CD4-positive, alpha-beta T cell treated with Interferon alpha-2 for 1 hour (primary cell): ENCODE measurements at places on chromosomes 2 and 18.

DNA sequence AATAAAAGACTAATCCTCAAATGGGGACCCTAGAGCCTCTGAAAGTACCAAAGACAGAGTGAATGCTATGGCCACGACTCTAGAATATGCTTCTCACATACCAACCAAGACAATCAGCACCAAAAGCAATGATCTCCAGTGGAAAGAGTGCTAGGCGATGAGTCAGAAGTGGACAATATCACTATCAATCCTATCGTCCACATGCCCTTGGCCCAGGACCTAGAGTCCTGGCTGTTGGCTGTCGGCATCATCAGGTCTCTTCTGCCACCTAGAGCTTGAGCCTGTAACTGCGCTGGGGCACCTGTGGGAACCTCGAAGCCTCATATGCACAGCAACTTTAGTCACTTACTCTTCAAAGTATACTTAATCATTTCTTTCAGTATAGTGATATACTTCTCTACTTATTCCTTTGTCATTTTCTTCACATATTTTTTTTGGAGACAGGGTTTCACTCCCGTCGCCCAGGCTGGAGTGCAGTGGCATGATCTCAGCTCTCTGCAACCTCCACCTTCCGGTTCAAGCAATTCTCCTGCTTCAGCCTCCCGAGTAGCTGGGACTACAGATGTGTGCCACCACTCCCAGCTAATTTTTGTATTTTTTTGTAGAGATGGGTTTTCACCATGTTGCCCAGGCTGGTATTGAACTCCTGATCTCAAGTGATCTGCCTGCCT is 29.7 kb downstream of the NOL10 start:
- DNase-seq = peak; percentile 14

- DNase-seq = no peak
Measured at GRCh38 chr2:175010848-175011254, 5.7 kb upstream of the CHN1 start.

GRCh38 chr2:6011921-6012320 is 319.7 kb downstream of the SOX11 start:
- DNase-seq = no peak

DNA sequence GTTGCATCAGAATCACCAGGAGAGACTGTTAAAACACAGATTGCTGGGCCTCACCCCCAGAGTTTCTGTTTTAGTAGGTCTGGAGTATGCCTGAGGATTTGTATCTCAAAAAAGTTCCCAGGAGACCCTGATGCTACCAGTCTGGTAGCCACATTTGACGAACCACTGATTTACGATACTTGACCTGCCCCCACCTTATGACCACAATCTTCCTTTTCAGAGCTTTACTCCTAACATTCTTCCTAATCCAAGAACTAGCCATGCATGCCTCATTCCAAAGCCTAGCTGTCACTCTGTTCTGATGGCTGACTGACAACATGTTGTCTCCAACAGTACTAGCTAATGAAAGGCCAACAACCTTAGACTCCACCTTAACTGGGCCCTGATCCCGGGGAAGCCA is 191.4 kb downstream of the MBD2 start:
- DNase-seq = no peak

DNA sequence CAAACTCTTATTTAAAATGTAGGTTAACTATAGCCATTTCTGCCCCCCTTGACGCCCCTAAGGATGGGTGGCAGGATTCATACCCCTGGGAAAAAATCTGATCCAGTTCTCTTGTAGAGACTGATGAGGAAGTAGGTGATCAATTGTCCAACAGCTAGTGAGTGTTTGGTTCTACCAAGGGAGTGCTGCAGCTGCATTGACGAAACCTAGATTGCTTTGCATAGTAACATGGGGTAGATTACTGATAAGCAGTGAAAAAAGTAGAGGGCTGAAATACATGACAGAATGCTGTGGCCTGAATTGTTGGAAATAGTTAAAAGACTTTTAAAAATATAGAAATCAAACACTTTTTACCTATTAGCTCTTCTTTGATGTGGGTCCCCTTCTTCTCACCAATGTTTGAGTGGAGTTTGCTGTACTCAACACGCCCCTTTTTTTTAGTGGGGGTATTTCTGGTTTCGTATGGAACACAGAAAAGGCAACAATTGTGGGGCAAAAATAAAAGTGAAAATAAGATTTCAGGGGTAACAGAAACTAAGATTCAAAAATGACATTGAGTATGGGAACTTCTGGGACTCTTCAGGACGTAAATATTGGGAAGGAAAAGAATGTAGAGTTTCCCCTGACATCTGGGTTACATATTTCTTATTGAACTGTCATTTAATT is 66.2 kb downstream of the MAIP1 start:
- DNase-seq = no peak

DNA sequence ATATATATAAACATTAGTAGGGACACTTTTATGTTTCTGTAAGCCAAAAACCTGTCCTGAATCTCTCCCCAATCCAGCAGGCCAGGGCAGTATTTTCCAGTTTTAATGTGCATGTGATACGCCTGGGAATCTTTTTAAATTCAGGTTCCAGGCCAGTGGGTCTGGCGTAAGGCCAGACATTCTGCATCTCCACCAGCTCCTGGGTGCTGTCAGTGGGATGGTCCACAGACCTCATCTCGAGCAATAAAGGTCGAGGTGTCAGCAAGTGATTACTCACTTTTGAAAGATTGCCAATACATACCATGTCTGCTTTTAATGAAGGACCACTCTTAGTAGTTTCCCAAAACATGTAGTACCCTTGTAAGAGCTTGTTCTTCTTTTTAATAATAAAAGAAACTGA is 189.9 kb upstream of the SH3BP4 start:
- no peak for DNase-seq

GRCh38 chr18:38571651-38572050 is 1006.1 kb upstream of the CELF4 start:
- DNase-seq = no peak

GRCh38 chr2:90069290-90069894 is 1377.9 kb downstream of the RPIA start:
- peak; percentile 1 for DNase-seq

- no peak for DNase-seq
Measured at GRCh38 chr2:218002845-218003180, at the start of gene TNS1. Gene TNS1, minus strand, starts transcription at chr2:218002995. Its CDS starts 123 bp downstream, at chr2:218002872.

DNA sequence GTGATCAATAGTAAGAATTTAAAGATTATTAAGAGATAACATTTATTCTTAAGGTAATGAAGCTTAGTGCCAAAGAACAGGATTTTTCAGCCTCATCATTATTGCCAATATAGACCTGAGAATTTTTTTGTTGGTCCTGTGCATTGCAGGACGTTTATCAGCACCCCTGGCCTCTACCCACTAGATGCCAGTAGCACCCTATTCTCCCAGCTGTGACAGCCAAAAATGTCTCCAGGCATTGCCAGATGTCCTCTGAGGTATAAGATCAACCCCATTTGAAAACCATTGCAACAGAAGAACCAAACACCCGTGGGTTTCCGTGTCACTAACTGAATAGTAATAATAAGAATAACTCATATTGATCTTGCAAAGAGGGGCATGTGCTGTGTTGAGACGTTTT is 700.0 kb upstream of the SOX11 start:
- DNase-seq = no peak

- no peak for DNase-seq
Measured at GRCh38 chr2:186862869-186863709, 14.1 kb upstream of the ZSWIM2 start.

GRCh38 chr2:183991968-183992367 is 606.4 kb upstream of the ZNF804A start:
- DNase-seq = no peak

GRCh38 chr2:174025271-174026121 is 60.3 kb upstream of the SP3 start:
- DNase-seq = no peak

GRCh38 chr18:74996055-74996454 is 212.9 kb downstream of the PTGR3 start:
- no peak for DNase-seq

DNA sequence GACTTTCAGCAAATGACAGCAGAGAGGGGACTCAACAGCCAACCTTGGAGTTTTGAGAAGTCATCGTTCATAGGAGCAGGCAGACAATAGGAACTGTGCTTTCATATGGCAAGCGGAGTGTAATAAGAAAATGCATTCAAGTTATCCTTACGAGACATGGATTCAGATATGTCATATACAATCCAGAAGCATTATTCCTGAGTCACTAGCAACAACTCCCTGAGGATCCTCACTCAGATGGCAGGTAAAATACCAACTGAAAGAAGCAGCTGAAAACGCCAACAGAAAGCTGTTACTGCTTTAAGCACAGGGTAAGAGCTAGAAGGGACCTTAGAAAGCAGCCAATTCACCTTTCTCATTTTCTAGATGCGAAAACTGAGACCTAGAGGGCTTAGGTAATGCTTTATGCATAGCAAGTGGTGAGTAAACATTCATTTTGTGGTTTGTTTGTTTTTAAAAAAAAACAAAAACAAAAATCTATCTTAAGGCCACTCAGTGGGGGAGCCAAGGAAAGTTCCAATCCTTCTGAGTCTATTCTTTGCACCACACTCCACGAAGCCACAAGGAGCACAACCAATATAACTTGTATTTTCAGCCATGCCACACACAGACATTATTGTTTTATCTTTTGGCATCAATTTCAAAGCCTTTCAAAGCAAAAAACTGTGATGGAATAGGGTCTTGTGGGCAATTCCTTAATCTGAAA is 89.1 kb upstream of the RIOK3 start:
- DNase-seq = no peak

GRCh38 chr2:217890445-217890844 is 112.3 kb downstream of the TNS1 start:
- no peak for DNase-seq

DNA sequence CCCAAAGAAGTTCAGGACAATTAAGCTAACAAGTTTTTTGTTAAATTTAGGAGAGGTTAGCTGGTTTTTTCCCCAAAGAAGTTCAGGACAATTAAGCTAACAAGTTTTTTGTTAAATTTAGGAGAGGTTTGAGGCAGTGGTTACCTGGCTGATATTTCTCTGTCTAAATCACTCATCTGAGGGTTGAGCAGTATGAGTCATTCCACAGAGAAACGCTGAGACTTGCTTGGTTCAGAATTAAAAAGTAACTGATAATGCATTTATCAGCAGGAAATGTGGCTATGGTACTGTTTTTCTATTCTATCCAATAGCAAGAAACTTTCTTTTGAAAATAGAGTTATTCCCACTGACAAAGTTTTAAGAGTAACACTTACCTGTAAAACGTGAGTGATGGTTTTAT is 22.8 kb upstream of the KIDINS220 start:
- DNase-seq = no peak

- DNase-seq = no peak
Measured at GRCh38 chr2:54279385-54279784, 23.4 kb upstream of the TSPYL6 start.

DNA sequence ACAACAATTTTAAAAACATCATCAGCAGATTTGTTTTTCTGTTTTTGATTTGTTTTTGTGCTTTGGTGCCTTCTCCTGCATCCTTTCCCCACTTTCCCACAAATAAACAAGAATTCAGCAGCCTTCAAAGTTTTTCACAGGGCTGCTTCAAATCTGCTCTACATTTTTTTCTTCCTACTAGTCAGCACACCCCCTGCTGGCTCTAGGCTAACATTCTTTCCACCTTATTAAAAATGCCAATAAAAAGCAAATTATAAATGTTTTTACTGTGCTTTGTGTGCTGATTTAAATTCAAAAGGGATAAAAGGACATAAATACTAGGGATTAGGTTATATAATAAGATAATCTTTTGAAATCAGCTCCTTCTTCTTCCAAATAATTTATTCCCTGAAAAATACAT is 6.2 kb upstream of the CNTNAP5 start:
- DNase-seq = no peak

- DNase-seq = no peak
Measured at GRCh38 chr2:238786792-238787490, 60.9 kb upstream of the TWIST2 start.

GRCh38 chr2:47028171-47028570 is 112.6 kb upstream of the MCFD2 start:
- DNase-seq = no peak

- DNase-seq = no peak
Measured at GRCh38 chr18:33751613-33752221, 173.7 kb downstream of the ASXL3 start.

- no peak for DNase-seq
Measured at GRCh38 chr2:237222601-237223041, 136.9 kb downstream of the COPS8 start.

- peak; percentile 12 for DNase-seq
Measured at GRCh38 chr2:8438476-8438875, 243.4 kb upstream of the ID2 start.

DNA sequence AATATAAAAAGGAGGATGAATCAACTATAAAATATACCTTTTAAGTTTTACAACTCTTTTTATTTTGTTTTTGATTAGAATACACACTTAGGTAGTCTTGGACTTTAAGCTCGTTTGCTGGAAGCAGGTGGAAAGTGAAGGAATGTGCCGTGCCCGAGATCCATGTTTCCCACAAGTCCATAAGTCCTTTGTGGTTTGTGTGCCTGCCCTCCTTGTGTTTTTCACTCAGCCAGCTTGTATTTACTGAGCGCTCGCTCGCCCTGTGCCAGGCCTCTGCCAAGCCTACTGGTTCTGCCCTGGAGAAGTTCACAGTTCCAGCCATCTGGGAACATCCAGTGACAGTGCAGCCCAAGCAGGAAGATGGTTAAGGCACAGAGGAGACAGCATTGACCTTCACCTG is 142.6 kb downstream of the MGAT5 start:
- no peak for DNase-seq

- DNase-seq = no peak
Measured at GRCh38 chr2:191059308-191059707, 45.3 kb upstream of the STAT1 start.

DNA sequence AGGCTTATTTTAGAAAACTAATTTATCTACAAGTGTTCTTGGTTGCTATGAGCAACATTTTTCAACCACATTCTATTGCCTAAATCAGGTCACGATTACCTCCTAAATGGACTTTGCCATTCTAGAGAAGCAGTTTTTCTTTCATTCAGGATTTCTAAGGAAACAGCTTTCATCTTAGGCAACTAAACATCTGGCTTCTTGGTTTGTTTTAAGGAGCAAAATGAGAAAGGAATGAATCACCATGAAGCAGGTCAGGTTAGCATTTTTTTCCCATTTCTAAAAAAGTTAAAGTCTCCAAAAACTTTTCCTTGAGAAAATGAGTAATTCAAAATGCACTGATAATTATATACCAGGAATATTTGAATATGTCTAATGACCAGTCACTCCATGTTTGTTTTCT is 114.8 kb downstream of the GAREM1 start:
- DNase-seq = no peak

DNA sequence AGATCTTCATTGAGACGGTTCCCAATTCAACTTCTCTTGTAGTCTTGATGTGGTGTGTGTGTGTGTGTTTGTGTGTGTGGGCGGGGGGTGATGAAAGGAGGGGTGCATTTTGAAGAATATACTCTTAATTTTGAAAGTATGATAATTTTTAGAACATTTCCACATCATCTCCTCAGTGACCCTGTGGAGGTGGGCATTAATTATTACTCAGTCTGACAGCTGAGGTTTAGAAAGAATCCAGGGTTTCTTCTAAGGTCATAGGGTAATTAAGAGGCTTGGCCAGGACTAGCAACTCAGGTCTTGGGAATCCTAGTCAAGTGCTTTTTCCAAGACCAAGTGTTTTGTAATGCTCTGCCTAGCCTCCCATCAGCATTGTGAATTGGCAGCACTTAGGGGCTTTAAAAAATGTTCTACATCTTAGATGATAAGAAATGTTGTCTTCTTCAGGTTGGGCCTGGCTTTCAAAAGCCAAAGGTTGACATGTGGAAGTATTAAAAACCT is 100.5 kb downstream of the SPTBN1 start:
- no peak for DNase-seq

GRCh38 chr18:79558933-79559416 is 120.6 kb upstream of the CTDP1 start:
- DNase-seq = no peak
